Upper lobe of left lung (tissue), 6 donors: ENCODE measurements at places on chromosomes 7 and 10.

GRCh38 chr10:21326594-21327288, 198.7 kb downstream of the SKIDA1 start:
- H3K27me3 ChIP-seq: no peaks in the 10 kb centered on the region
- H3K36me3 ChIP-seq: no peaks in the 10 kb centered on the region
- H3K4me1 ChIP-seq: peaks cover 9% of the 10 kb centered on the region
- no peak for DNase-seq
- no peak overlapping the region for H3K27ac ChIP-seq

- no peak overlapping the region for H3K4me3 ChIP-seq
- peaks cover 8% of the 10 kb centered on the region for H3K4me1 ChIP-seq
- peak overlapping the region; percentile 70 for H3K27ac ChIP-seq
- H3K36me3 ChIP-seq: no peaks in the 10 kb centered on the region
- DNase-seq: no peak
Observed at GRCh38 chr10:25061711-25062449, 45.5 kb downstream of the THNSL1 start.

- no peaks in the 10 kb centered on the region for H3K36me3 ChIP-seq
- no peaks in the 10 kb centered on the region for H3K27me3 ChIP-seq
- H3K4me3 ChIP-seq: no peak overlapping the region
- no peaks in the 10 kb centered on the region for H3K4me1 ChIP-seq
- DNase-seq: peak; percentile 70
Observed at GRCh38 chr7:45663167-45663921, 89.2 kb downstream of the ADCY1 start.

GRCh38 chr10:129892548-129893052, 71.5 kb downstream of the EBF3 start:
- H3K27ac ChIP-seq: no peak overlapping the region
- H3K4me1 ChIP-seq: no peaks in the 10 kb centered on the region
- H3K4me3 ChIP-seq: no peak overlapping the region
- no peaks in the 10 kb centered on the region for H3K27me3 ChIP-seq
- H3K36me3 ChIP-seq: no peaks in the 10 kb centered on the region

DNA sequence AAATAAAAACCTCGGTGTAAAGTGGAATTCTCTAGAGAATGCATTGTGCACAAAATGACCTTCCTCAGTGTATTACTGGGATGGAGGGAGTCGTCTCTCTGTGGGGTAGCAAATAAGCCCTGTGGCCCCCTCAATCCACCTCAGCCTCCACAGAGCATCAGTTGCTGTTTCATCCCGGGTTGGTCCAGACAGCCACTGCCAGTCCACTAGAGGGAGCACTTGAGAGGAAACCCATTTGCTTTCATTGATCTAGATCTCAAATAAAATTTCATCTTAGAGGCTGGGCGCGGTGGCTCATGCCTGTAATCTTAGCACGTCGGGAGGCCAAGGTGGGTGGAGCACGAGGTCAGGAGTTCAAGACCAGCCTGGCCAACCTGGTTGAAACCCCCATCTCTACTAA, 1128.7 kb downstream of the CNTNAP2 start:
- no peak overlapping the region for H3K4me3 ChIP-seq
- no peaks in the 10 kb centered on the region for H3K4me1 ChIP-seq
- no peak overlapping the region for H3K27ac ChIP-seq
- peak; percentile 23 for DNase-seq

- no peaks in the 10 kb centered on the region for H3K27me3 ChIP-seq
- no peak overlapping the region for H3K4me3 ChIP-seq
- DNase-seq: no peak
- H3K27ac ChIP-seq: no peak overlapping the region
- no peaks in the 10 kb centered on the region for H3K36me3 ChIP-seq
Observed at GRCh38 chr10:58741673-58742072, 229.0 kb downstream of the BICC1 start.

DNA sequence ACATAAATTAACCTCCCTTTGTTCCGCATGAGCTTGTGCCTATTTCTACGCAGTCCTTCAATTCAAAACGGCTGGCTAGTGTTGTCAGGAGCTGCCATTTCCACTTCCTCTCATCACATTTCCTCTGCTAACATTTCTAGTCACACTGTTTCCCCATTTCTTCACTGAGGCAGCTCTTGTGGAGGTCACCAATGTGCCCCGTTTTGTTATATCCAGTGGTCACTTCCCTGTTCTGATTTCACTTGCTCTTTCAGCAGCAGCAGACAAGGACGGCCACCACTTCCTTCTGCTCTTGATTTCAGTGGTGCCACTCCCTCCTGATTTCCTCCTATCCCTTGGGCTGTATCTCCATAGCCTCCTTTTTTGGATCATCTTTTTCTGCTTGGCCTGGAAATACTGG, 64.8 kb upstream of the SEC61G start:
- H3K36me3 ChIP-seq: no peaks in the 10 kb centered on the region
- DNase-seq: no peak
- no peak overlapping the region for H3K4me3 ChIP-seq
- peak overlapping the region; percentile 50 for H3K27ac ChIP-seq
- H3K4me1 ChIP-seq: no peaks in the 10 kb centered on the region
- no peaks in the 10 kb centered on the region for H3K27me3 ChIP-seq

DNA sequence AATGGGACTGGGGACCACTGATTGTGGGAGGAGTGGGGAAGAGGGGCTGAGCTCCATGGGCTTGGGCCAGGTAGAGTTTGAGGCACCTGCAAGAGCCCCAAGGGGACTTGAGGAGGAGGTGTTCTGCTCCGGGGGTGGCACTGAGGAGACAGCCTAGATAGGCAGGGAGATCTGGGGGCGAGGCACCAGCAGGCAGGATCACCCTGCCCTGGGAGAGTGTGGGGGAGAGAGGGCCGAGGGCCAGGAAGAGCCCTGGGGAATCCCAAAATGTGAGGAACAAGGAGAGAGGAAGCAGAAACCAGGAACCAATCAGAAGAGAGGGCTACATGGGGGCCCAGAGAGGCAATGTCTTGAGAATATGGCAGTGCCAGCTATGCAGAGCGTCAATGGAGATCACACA, 34.6 kb downstream of the LEP start:
- no peak overlapping the region for H3K4me3 ChIP-seq
- no peak for DNase-seq
- no peaks in the 10 kb centered on the region for H3K27me3 ChIP-seq
- H3K4me1 ChIP-seq: peaks cover 15% of the 10 kb centered on the region
- H3K27ac ChIP-seq: no peak overlapping the region
- no peaks in the 10 kb centered on the region for H3K36me3 ChIP-seq

GRCh38 chr10:74078037-74078436, 72.6 kb downstream of the AP3M1 start:
- peaks cover 11% of the 10 kb centered on the region for H3K36me3 ChIP-seq
- H3K4me3 ChIP-seq: no peak overlapping the region
- no peak overlapping the region for H3K27ac ChIP-seq
- DNase-seq: no peak
- H3K27me3 ChIP-seq: no peaks in the 10 kb centered on the region
- H3K4me1 ChIP-seq: peaks cover 18% of the 10 kb centered on the region

GRCh38 chr7:73829505-73829904, 1.3 kb upstream of the CLDN4 start:
- peak overlapping the region; percentile 87 for H3K27ac ChIP-seq
- H3K4me3 ChIP-seq: no peak overlapping the region
- peaks cover 50% of the 10 kb centered on the region for H3K4me1 ChIP-seq
- DNase-seq: no peak

DNA sequence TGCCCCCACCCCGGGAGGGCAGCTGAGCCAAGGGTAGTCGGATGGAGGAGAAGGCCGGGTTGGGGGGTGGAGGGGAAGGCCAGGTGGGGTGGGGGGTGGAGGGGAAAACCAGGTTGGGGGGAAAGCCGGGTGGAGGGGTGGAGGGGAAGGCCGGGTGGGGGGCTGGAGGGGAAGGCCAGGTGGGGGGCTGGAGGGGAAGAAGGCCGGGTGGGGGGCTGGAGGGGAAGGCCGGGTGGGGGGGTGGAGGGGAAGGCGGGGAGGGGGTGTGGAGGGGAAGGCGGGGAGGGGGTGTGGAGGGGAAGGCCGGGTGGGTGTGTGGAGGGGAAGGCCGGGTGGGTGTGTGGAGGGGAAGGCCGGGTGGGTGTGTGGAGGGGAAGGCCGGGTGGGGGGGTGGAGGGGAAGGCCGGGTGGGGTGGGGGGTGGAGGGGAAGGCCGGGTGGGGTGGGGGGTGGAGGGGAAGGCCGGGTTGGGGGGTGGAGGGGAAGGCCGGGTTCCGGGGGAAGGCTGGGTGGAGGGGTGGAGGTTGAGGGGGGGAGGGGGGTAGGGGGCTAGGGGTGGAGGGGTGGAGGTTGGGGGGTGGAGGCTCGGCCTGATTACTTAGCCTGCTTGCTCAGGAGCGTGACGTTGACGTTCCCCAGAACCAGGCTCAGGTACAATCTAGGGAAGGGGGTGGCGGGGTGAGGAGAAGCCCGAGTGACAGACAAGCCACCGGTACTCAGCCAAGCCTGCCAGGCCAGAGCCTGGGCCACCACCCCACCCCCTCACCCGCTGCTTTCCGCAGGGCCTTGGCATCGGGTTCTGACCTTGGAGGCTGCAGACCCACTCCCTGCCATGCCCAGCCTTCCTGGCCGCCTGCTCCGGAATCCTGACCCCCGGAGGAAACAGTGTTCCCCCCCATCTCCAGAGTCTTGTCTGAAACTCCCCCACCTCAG, 5.6 kb downstream of the TMEM120A start:
- peaks cover 26% of the 10 kb centered on the region for H3K36me3 ChIP-seq
- no peak overlapping the region for H3K4me3 ChIP-seq
- H3K4me1 ChIP-seq: peaks cover 26% of the 10 kb centered on the region
- no peaks in the 10 kb centered on the region for H3K27me3 ChIP-seq

GRCh38 chr7:95922191-95922590, 149.8 kb downstream of the DYNC1I1 start:
- H3K36me3 ChIP-seq: no peaks in the 10 kb centered on the region
- no peaks in the 10 kb centered on the region for H3K4me1 ChIP-seq
- no peak overlapping the region for H3K4me3 ChIP-seq
- DNase-seq: no peak
- no peaks in the 10 kb centered on the region for H3K27me3 ChIP-seq

DNA sequence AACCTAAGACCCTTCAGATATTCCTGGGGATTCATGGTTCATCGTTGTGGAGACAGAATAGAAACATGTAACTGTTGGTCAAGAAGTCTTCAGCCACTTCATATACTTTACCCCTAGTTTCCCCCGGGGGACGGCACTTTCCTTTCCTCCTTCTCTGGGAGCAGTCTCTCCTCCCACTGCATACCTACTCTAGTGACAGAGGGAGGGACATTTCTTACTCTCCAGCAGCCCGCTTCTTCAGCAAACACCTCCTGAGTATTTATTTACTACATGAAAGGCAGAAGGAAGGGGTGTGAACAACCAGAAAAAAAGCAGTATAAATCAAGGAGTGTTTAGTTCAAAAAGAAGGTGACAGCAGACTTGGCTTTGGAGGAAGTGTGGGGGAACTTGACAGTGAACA, 69.0 kb downstream of the LHFPL3 start:
- no peaks in the 10 kb centered on the region for H3K4me1 ChIP-seq
- no peak for DNase-seq
- H3K4me3 ChIP-seq: no peak overlapping the region
- H3K36me3 ChIP-seq: no peaks in the 10 kb centered on the region

- DNase-seq: peak; percentile 44
- H3K4me3 ChIP-seq: no peak overlapping the region
- no peak overlapping the region for H3K27ac ChIP-seq
- H3K4me1 ChIP-seq: peaks cover 17% of the 10 kb centered on the region
- no peaks in the 10 kb centered on the region for H3K36me3 ChIP-seq
Observed at GRCh38 chr10:96287392-96288105, 16.2 kb upstream of the BLNK start.

- peaks cover 18% of the 10 kb centered on the region for H3K4me1 ChIP-seq
- H3K27ac ChIP-seq: no peak overlapping the region
- no peaks in the 10 kb centered on the region for H3K36me3 ChIP-seq
Observed at GRCh38 chr7:36210291-36210922, 57.4 kb downstream of the EEPD1 start.

GRCh38 chr10:27192284-27192683, 37.1 kb downstream of the MASTL start:
- H3K4me1 ChIP-seq: no peaks in the 10 kb centered on the region
- DNase-seq: peak; percentile 45
- H3K27ac ChIP-seq: no peak overlapping the region
- no peaks in the 10 kb centered on the region for H3K36me3 ChIP-seq
- no peak overlapping the region for H3K4me3 ChIP-seq

DNA sequence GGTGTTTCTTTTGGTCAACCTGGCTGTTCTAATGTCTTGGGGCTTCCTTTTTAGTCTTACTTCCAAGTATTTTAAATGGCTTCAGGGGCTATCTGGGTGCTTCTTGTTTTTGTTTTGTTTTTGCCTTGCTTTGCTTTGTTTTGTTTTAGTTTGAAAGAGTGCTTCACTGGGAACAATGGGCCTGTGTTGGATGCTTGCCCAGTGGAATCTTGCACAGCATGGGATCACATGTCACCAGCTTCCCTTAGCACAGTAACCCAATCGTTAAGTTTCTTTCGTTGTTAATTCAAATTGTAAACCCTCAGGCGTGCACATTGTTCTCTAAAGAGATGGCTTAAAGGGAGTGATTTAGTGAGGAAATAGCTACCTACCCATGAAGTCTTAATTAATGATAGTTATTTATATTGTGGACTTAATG, 8.9 kb downstream of the COL17A1 start:
- H3K27ac ChIP-seq: no peak overlapping the region
- H3K27me3 ChIP-seq: no peaks in the 10 kb centered on the region
- H3K4me3 ChIP-seq: no peak overlapping the region

DNA sequence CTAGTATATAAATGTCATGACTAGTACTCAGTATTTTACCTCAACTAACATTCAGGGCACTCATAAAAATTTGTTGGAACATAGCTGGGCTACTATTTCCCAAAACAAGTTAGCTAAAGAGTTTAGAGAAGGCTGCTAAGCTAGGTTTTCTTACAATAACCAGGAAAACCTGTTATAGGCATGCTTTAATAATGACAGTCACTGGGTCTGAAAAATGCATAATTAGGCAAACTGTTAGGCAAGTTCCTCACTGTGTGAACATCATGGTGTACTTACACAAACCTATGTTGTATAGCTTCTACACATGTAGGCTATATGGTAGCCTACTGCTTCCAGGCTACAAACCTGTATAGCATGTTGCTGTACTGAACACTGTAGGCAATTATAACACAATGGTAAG, 79.0 kb downstream of the DNAJC1 start:
- H3K4me1 ChIP-seq: peaks cover 2% of the 10 kb centered on the region
- H3K4me3 ChIP-seq: no peak overlapping the region
